ENCODE measurements at places on chromosomes 6 and 20.

DNA sequence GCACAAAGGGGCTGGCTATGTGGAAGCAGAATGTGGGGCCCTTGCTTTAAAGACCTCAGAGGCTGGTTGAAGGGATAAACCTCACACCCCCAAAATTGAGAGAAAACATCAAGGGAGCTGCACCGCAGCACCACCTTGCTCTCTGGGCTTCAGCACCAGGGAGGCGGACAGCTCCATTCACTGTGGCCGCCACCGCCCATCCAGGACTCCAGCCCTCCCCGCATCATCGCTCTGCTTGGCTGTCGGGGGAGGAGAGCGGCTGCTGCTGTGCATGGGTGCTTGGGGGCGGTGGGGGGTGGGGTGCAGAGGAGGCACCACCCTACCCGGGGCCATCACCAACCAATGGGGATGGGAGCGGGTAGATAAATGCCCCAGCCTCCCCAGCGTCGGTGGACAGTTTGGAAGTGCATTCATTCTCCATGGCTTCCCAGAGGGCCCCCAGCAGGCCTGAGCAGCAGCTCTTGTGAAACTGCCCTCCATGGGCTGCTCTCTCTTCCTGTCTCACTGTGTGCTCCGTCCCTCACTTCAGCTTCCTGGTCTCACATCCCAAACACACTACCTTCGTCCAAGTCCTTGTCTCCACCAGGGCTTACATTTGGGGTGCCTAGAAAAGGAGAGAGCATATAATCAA is 75.7 kb upstream of the BHLHE23 start:
- DNase-seq, result no peak

DNA sequence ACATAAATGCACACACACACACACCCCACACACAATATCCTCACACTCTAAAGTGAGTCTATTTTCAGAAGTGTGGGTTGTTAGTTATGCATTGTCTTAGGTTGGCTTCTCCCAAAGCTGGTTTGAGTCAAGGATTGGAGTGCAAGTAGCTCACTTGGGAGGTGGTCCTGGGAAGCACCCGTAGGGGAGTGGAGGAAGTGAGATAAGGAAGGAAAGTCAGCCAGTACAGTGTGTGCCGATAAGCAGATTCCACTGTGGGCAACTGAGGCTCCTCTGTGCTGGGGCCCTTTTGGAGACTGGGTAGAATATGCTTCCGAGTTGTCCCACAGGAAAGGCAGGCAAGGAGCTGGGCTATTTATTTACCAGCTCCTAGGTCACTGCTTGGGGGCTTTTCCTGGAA is 67.2 kb downstream of the PLCB4 start:
- DNase-seq, result no peak

DNA sequence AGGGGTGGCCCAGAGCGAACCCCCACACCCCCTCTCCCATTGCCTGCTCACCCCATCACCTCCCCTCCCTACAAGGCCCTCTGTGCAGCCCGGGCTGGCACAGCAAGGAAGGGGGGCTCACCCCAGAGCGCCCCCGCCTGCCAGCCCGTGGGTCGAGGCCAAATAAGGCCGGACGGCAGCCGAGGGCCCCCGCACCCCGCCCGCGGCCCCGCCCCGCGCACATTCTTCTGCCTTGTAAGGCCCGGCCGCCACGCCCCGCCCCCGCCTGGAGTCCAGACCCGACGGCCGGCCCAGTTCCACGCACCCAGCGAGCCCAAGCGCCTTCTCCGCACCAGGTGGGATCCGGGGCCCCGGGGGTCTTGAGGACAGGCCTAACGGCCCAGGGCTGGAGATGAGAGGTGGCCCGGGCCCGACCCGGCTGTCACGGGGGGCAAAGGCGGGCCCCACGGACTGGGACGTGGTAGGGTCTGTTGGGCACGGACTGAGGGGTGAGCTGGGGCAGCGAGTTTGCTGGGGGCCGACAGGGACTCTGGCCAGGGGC is at the start of gene MYL9:
MYL9 (plus strand) TSS at position 293 of the 541 bp plus-strand sequence. CDS start 3,366 bp downstream, outside the sequence.
- no peak for DNase-seq

GRCh38 chr6:163837691-163838431 is 423.3 kb downstream of the QKI start:
- no peak for DNase-seq

GRCh38 chr6:3372184-3372846 is 84.5 kb downstream of the SLC22A23 start:
- no peak for DNase-seq

GRCh38 chr20:21237956-21238799 is 65.0 kb upstream of the XRN2 start:
- DNase-seq, result no peak

DNA sequence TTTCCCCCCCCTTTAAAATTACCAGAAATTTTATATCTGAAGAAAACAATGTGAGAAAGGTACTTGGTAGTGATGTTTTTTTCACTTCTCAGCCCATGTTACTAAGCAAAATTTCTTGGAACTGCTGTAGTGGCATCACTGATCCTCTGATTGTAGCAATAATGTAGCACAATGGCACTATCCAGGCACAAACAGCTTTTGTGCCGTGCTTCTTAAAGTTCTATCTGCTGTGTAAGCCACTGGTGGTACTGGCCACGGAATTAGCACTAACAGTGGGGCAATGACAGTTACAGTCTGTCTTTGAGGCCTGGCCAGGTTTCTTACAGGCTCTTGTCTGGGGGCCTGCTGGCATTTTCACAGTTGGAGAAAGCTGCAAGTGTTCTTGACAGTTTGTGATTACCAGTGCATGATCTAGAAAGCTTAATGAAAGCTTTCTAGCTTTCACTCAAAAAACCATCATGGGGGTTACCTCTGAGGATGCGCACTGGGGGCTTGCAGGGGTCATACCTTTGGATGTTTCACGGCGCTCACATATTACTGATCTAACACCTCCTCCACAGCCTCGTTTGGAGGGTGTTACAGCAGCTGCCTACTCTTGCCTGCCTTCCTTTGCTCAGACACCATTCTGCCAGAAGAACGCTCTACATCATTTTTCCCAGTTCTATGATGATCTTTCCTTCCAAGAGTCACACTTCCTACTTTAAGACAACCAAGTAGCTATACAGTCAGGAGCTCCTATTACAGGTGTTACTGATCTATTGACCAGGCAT is 58.4 kb upstream of the ARMH2 start:
- no peak for DNase-seq

DNA sequence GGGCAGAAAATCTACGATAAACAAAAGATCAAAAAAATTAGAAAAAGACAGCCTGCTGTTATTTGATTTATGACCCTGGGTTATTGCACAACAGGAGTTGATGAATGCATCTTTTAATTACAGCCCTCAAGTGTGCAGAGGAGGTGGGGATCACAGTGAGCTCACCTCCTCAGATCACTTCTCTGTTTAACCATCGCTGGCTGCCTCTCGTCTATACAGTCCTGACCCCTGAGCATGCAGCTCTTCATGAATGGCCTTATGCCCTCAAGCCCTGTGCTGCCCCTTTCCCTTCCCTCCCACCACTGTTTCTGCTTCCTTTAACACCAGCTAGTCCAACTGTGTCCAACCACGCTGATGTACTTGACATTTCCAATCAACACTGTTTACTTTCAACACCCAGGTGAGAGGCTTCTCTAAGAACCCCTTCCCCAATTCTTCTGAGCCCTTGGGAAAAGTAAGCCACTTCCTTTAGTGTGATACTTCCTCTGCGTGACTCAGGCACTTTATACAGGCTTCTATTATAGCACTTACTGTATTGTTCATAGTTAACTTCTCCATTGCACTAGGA is 60.6 kb upstream of the RIPOR2 start:
- DNase-seq, result no peak

DNA sequence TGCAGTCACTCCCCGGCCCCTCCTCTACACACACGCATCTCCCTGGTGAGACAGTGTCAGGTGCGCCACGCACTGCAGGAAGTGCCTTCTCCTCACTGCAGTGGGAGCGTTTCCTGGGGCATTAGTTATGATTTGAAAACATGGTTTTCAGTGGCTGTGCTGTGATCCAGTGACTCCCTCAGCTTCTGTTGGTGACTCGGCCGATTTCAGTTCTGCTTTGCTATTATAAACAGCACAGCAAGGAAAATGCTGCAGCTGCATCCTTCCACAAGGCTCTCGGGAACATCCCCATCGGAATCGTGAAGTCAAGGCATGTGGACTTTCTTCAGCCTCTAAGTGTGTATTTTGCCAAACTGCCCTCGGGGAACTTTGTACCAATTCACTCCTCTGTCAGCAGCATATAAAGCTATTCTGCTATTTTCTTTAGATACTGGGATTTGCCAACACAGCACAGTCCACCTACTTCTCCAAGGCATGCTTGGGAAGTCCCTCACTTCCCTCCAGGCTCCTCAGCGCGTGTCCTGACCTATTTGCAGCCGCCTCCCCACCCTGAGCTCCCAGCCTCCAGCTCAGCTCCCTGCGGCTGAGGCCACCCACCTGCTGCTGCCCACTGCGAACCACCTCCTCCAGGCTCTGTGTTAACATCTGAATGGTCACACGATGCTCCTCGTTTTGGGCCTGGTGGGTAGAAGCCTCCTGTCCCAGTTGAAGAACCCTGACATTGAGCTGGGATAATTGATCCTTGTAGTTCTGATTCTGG is 54.5 kb downstream of the GINS1 start:
- no peak for DNase-seq

- no peak for DNase-seq
Observed at GRCh38 chr6:144006736-144007477, 1.2 kb downstream of the PLAGL1 start.

GRCh38 chr6:84762220-84763002 is 2.0 kb downstream of the TBX18 start:
- no peak for DNase-seq

GRCh38 chr6:5135788-5136376 is 50.7 kb downstream of the PPP1R3G start:
- no peak for DNase-seq

DNA sequence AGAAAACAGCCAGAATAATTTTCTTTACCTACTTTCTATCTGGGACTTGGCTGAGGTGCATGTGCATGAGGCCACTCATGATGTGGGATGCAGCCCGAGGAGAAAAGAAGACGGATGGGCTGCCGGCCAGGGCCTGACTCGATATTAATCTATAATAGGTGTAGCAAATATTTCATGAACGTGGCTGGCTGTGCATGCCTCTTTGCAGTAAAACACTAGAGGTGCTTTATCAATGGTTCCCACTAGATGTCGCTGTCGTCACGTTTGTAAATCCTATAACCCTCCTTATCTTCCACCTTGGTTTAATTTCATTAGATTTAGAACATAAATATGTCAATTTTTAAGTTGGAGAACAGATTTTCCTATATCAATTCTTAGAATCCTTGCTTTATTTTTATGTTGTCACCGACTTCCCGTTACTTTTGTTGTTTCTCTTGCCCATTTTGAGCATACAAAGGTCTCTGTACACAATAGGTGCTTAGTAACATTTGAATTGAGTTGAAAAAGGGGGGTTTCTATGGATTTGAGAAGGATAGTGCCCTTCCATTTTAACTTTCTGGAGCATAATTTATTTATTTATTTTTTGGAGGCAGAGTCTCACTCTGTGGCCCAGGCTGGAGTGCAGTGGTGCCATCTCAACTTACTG is 19.6 kb upstream of the FERMT1 start:
- peak; percentile 67 for DNase-seq

- no peak for DNase-seq
Observed at GRCh38 chr6:41748542-41748941, 1.3 kb upstream of the PGC start.

DNA sequence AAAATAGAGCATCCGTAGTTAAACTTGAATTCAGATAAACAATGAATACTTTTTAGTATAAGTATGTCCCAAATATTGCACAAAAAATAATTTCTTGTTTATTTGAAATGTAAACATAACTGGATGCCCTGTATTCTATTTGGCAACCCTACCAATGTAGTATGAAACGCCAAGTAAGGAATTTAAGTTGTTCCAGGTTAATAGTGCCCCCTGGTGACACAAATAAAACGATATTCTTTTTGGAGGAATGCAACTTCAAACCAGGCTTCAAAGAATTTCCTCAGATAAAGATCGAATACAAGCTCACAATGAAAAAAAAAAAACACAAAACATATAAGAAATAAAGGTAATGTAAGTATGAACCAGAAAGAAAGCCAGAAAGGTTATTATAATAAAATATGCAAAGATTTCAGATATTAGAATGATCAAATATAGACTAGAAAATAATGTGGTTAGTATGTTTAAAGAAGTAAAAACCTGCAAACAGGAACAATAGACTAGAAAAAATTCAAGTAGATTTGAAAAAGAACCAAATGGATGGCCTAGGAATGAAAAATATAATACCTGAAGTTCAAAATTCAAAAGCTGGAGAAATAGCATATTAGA is 18.4 kb upstream of the AKAP7 start:
- peak; percentile 50 for DNase-seq

- peak; percentile 32 for DNase-seq
Observed at GRCh38 chr20:51966296-51966971, 164.1 kb upstream of the SALL4 start.

GRCh38 chr6:3732345-3733141 is 19.0 kb downstream of the PXDC1 start:
- DNase-seq, result peak; percentile 81

DNA sequence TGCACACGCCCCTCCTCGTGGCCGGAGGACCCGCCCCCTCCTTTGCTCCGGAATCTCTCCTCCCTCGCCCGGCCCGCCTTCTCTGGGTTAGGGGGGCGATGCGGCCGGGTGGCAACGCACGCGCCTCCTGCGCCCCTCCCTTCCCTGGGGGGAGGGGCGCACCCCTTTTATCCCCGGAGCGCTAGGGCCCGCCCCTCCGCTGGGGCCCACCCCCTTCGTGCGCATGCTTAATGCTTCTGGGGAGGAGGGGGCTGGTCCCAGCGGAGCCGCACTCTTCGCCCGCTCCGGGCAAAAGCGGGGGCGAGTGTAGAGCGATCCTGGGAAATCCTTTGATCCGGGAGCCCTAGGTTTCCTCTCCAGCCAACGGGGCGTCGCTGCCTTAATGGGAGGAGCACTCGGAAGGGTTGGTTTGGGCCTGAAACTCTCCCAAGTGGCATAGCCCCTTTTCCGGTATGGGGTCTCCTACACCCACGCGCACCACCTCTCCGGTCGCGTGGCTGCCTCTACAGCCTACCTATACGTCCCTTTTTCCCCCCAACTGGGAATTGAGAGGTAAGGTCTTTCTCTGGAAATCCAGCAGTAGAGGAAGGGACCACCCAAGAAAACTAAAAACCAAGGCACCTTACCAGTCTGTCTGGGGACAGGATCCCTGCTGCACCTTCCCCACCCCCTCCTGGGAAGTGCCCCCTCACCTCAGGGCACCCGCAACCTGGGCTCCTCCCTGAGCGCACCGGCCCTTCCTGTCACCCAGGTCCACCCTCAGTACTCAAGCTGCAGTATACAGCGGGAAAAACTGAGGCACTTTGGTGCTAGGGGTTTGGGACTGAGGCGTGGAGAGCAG is 2.1 kb downstream of the SOX12 start:
- peak; percentile 91 for DNase-seq

Data from midbrain (tissue), 1 donor.